Lung (tissue), 17 donors: ENCODE measurements at places on chromosomes 6 and 20. TPM values are rescaled to one million over a fixed set of nuclear protein-coding genes. Genes with fewer than 3 reads are reported as not detected.

GRCh38 chr20:39311851-39312506 is 349.8 kb downstream of the DHX35 start:
- peak; percentile 40 for DNase-seq

- peak; percentile 86 for DNase-seq
Observed at GRCh38 chr6:21885532-21886114, 292.1 kb downstream of the SOX4 start.

DNA sequence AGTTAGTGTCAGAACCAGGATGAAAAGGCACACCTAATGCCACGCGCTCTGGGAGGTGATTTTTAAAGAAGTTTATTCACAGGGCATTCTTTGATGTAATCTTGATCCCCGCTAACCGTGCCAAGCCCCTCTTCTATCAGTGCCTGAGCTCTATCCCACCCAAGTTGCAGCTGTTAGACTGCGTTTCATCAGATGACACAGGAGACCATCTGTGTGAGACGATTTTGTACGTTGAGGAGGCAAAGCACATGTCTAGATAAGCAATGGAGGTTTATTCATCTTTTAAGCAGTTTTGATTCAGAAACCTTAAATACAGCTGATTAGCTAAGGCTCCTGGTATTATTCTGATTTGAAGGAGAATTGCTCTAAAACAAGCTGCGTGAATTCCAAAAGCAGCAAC is 18.6 kb downstream of the RNASET2 start:
- DNase-seq: no peak

The WFDC10B gene
- total RNA-seq: not detected

- DNase-seq: peak; percentile 71
Observed at GRCh38 chr20:51631011-51631950, 88.8 kb upstream of the NFATC2 start.

- DNase-seq: peak; percentile 97
Observed at GRCh38 chr6:79421707-79422484, 115.3 kb downstream of the LCA5 start.

GRCh38 chr6:154653853-154654252 is 79.4 kb upstream of the SCAF8 start:
- no peak for DNase-seq

The HAO1 gene
- total RNA-seq: not detected

DNA sequence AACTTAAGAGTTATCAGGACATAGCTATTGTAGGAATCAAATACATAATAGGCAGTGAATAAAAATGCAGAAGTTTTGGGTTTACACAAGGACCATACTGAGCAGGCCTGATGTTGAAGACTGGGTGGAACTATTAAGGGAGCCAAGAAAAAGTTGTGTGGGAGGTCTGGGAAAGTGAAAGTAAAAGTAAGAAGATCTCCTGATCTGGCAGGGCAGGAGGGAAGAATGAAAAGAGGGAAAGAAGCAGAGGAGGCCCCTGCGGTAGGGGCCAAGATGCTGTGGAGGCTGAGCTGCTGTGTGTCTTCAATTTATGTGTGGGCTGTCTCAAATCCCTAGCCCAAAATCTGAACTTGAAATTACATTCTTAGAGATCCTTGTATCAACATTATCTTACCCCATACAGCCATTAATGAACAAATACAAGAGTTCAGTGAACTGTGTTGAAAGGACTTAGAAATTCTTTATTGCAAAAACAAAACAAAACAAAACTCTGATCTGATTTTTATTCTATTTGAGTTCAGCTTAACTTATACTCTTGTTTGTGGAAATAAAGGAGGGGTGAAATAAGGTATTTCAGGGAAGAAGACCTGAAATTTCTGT is 1183.8 kb downstream of the HACE1 start:
- DNase-seq: peak; percentile 31

The STMND1 gene
- 10.7 TPM for total RNA-seq

- no peak for DNase-seq
Observed at GRCh38 chr6:39228111-39228971, 934 bp downstream of the KCNK5 start.

DNA sequence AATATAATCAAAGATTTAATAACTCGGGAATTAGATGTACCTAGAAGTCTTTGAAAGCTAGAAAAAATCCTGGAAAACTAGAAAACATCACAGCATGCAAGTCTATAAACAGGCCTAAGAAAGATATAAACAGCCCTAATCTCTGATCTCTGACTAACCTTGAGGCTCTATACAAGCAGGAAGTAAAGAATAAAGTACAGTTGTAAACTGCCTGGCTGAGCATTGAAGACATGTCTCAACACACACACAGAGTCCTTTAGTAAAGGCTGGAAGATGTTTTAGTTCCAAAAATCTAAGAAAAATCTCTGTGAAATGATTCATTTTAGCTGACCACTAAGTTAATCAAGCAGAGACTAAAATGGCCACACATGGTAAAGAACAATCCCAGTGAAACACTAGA is 774.5 kb downstream of the EYS start:
- no peak for DNase-seq

GRCh38 chr20:41329435-41330342 is 10.9 kb upstream of the LPIN3 start:
- peak; percentile 72 for DNase-seq

DNA sequence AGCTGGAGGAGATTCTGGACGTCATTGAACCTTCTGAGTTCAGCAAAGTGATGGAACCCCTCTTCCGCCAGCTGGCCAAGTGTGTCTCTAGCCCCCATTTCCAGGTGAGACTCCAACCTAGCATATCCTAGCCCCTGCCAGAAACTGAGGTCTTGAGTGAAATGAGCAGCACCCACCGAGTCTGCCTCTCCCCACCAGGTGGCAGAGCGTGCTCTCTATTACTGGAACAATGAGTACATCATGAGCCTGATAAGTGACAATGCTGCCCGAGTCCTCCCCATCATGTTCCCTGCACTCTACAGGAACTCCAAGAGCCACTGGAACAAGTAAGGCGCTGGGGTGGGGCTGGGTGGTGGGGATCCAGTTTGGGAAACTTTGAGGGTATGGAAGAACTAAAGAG is 4.6 kb downstream of the MEA1 start:
- peak; percentile 53 for DNase-seq

DNA sequence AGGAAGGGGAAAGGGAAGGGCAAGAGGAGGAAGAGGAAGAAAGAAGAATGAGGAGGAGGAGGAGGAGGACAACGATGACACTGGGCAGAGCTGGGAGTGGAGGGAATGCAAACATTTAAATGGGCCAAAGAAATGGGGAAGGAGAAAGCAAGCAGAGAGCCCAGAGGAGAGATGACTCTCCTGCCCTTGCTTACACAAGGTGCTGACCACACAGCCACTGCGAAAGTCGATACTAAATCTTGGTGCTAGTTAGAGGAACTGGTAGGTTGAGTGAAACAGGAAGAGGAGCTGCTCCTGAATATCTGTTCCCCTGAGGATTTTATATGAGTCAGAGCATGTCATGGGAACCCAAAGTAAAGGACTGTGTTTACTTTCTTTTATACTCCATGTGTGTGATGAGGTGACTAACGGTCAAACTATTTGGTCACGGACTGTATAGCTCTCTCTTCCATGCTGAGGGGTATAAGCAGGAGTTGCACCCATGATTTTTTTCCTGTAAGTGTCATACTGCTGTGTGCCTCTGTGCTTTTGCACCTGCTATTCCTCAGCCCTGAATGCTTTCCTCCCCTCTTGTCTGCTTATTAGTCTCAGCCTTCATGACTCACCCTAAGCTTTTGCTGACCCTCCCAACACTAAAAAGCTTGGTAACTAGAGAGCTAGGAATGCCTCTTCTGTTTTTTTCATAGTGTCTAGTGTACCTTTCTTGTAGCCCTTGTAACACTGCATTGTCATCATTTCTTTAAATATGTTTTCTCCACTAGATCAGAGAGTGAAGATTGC is 9.5 kb upstream of the PAQR8 start:
- no peak for DNase-seq

The CYP24A1 gene
- 1.5 TPM for total RNA-seq

DNA sequence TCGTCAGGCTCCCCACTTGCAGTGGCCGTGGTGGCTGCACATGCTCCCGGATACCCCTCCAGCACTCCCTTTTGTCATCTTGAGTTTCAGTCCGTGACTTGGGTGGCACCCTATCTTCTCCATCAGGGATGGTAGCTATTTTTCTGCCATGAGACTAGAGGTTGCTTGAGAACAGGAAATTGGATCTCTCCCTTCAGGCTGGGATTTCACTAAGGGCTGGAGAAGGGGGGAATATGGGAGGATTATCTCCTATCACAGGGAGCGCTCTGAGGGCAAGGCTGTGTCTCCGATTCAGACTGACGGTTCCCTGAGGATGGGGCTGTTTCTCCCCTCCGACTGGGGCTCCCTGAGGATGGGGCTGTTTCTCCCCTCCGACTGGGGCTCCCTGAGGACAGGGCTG is 123.1 kb downstream of the MRPL14 start:
- DNase-seq: no peak
